Epithelial cell of prostate (primary cell): ENCODE measurements at places on chromosomes 4 and X.

GRCh38 chr4:113901994-113902787 lies 77.3 kb downstream of the ARSJ start:
- no peak for DNase-seq

DNA sequence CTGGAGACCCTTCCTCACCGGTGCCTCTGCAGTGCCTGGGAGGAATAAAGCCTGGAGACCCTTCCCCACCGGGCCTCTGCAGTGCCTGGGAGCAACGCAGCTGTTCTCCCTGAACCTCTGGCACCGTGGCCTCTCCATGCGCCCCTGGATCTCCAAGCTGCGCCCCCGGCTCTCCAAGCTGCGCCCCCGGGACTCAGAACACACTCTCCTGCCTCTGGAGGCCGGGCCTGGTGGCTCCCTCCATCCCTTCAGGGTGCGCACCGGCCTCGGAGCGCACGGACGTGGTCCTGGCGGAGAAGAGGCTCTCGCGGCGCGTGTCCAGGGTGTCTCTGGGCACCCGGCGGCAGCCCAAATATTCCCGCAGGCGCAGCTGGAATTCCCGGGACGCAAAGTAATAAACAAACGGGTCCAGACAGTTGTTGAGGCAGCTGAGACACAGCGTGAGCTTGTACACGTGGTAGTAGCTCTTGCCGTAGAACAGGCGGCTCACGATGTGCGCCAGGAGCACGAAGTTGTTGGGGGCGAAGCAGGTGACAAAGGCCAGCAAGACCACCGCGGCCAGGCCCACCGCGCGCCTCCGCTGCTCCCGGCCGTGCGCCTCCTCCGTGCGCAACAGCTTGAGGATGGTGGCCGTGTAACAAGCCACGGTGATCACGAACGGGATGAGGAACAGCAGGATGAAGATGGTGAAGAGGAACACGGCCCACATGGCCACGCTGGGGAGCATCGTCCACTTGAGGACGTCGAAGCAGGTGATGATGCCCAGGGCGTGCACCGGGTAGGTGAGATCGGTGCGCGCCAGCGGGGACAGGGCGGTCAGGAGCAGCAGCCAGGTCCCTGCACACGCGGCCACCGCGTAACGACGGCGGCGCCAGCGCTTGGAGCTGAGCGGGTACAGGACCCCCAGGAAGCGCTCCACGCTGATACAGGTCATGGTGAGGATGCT lies 12.8 kb upstream of the ASMTL start:
- no peak for DNase-seq

GRCh38 chr4:150033081-150033480 lies 45.2 kb upstream of the DCLK2 start:
- DNase-seq = no peak

DNA sequence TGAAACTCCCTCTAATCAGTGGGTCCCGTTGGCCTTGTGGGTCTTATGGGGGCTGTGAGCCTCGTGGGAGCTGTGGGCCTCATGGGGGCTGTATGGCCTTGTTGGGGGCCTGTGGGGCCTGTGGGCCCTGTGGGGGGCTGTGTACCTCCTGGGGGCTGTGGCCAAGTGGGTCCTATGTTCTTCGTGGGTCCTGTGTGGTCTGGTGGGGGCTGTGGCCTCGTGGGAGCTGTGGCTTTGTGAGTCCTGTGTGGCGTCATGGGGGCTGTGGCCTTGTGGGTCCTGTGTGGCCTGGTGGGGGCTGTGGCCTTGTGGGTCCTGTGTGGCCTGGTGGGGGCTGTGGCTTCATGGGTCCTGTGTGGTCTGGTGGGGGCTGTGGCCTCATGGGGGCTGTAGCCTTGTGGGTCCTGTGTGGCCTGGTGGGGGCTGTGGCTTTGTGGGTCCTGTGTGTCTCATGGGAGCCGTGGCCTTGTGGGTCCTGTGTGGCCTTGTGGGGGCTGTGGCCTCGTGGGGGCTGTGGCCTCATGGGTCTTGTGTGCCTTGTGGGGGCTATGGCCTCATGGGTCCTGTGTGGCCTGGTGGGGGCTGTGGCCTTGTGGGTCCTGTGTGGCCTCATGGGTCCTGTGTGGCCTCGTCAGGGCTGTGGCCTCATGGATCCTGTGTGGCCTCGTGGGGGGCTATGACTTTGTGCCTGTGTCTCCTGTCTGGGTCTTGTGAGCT lies 7.4 kb downstream of the PCGF3 start:
- DNase-seq = no peak

DNA sequence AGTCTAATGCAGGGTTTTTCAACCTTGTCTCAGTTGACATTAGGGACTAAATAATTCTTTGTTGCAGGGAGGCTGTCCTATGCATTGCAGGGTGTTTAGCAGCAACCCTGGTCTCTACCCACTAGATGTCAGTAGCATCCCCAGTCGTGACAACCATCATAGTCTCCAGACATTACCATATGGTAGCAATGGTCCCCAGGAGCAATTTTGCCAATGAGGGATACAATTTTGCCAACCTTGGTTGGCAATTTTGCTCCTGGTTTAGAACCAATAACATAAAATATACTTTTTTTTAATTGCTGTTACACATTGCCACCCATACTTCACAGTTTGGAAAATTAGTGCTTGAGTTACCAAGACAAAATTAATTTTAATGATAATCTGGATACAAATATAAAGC lies 6.0 kb downstream of the EREG start:
- DNase-seq = no peak

DNA sequence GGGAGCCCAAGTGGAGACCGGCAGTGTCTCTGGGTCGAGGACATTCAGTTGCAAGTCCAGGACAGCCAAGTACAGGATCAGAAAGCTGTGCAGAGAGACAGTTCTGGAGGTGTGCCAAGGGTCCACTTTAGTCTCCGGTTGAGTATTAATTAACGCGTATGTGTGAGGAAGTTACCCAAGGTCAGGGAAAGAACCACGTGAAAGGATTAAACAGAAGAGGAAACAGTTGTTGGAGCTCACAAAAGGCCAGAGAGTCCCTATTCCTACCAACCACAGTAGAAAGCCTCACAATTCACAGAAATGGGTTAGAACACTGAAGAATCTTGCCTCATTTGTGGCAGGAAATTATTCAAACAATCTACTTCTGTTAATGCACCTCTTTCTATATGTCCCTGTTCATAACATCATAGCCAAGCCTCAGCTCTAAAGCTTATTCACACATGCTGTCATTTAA lies 17.9 kb upstream of the NSUN7 start:
- no peak for DNase-seq

GRCh38 chr4:6360385-6360784 lies 90.7 kb downstream of the WFS1 start:
- DNase-seq = no peak

- DNase-seq = no peak
These were observed 61.5 kb downstream of the CORIN start for GRCh38 chr4:47776353-47776752.

- no peak for DNase-seq
These were observed 17.0 kb upstream of the SRD5A3 start for GRCh38 chr4:55329012-55329411.

GRCh38 chr4:164904941-164905340 lies 28.0 kb downstream of the APELA start:
- no peak for DNase-seq

DNA sequence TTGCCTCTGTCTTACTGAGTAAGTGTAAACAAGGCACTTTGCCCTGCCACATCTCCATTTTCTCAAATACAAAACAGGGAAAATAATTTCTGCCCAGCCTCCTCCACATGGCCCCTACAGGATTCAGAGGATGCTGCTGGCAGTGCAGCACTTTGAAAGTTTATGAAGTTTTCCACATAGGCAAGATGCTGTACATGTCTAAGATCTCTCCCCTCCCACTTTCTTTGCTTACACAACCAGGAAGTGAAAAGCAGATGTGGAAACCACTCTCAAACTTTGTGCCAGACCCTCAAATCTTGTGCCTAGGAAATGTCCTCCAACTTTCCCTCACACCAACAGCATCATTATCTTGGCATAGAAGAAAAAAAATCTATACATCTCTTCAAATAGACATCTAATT lies 257.0 kb upstream of the LDB2 start:
- DNase-seq = no peak

DNA sequence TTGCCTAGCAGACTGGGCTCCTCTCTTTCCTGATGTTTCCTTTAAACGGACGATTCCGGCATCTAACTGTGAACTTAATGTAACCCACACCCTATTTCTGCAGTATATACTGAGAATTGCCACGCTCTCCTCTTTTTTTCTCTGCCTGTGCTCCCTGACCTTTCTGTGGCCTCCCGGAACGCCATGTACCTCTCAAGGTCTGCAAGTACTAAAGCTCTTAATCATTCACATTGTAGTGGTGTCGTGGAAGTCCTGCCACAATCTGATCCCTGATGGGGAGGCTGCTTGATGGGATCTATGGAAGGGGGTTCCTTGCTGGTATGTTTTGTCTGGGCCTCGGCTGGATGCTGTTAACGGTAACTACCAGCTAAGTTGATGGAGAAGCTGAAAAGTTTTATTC lies 302.9 kb upstream of the EPHA5 start:
- no peak for DNase-seq

DNA sequence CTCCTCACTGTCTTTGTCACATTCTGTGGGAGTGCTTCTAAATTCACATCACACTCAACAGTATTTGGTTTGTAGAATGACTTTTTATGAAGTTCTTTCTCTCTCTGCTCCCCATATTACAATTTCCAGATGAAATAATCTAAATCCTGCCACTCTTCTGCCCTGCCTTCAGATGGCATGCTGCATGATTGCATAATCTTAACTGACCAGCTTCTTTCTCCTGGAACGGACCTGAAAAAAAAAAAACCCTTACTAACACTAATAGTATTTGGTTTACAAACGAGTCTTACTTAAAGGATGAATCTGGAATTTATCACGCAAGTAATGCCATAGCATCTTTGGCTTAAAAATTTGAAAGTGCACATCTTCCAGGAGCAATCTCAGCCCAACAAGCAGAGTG lies 272.3 kb downstream of the NAF1 start:
- DNase-seq = no peak

DNA sequence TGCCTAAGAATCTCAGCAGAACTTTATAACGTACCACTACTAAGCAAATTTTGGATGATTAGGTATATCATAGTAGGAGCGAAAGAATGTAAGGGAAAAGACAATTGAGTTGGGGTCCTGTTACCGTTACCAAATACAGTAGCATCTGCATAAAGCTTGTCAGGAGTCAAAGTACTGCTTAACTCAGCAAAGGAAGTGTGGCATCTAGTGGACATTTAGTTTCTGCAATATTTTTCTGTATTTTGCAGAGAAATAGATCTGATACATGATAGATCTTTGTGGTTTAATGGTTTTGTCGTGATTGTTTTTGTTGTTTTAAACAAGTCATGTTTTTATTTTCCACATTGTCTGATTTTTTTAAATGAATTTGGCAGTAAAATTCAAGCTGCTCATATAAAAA lies 81.0 kb upstream of the SMARCAD1 start:
- DNase-seq = no peak

- no peak for DNase-seq
These were observed 4.4 kb upstream of the DCTD start for GRCh38 chr4:182921608-182922007.

DNA sequence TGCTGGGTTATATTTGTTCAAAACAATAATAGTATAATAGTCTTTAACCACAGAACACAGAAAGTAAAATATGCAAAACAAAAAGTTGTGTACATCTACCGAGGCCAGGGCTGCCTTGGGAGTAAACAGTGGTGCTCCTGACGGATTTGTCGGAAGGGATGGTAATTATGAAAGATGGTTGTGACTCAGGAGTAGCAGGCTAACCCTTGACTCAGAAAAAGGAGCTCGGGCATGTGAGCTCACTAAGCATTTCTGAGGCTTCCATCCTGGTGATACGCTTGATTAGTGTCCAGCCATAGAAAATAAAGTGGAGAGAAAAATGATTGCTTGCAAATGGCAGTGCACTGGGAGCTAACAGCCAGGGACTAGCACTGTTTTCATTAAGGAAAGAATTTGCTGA lies 53.2 kb upstream of the SPANXB1 start:
- DNase-seq = no peak

GRCh38 chr4:174999407-174999806 lies 81.2 kb downstream of the ADAM29 start:
- DNase-seq = no peak

DNA sequence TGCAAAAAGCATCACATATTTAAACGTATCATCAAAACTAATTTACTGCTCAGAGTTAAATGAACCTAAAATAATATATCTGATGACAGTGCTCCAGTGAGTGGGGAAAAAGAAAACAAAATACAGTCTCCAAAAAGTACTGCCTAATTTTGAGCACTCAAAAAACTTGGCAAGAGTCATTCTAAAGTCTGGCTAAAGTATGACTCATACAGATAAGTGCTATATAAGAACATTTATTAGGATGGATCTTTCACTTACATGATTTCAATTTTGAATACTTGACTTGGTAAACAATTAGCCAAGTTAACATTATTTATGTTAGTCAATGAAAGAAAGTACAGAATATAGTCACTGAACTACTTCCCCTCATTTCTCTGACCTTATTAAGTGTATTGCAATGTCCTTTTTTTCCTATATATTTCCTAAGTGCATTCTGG lies 27.2 kb downstream of the FBXO8 start:
- DNase-seq = no peak

- DNase-seq = no peak
These were observed 43.9 kb downstream of the SEL1L3 start for GRCh38 chr4:25818876-25819275.

GRCh38 chr4:26076896-26077295 lies 162.9 kb downstream of the SMIM20 start:
- no peak for DNase-seq

DNA sequence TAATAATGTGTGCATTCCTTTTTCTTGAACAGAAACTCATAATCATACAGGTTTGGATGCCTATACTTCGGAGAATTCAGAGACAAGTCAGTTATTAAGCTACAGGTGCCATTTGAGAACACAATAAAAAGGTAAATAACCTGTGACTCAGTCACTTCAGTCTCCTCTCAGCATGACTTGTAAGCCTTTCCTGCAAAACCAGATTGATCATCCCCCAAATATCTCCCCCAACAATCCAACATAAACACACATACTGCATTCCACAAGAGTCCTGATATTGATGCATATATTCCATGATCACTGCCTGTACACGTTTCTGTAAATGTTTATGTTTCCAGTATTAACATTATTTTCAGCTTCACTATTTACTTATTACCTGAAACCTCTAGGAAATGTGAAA lies 110.8 kb downstream of the PWWP3B start:
- peak; percentile 68 for DNase-seq

GRCh38 chr4:74283614-74284013 lies 24.7 kb upstream of the EPGN start:
- DNase-seq = peak; percentile 98

DNA sequence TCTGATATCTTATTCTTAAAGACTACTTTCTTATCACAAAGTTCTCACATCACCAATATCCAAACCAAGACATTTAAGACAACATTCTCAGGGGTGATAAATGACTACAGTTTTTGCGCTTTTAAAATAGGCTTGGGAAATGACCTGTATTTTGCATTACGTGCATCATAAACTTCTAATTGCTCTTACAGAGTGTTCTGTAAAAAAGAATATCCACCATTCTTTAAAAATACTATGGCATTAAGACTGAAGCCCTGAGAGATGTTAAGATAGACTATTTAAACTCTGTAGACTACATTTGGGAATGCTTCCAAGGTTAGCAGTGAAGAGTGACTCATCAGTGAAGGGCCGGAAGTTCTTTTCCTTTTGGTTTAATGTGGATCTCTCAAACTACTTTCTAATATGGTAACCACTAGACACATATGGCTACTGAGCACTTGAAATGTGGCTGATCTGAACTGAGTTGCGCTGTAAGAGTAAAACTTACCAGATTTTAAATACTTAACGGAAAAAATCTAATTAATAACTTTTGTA lies 518.8 kb upstream of the FTHL17 start:
- no peak for DNase-seq
